ENCODE measurements at places on chromosomes 12 and 14. TPM values are rescaled to one million over a fixed set of nuclear protein-coding genes. Genes with fewer than 3 reads are reported as not detected.
A peak's percentile ranks its signal among the peaks of the same experiment; 100 is the strongest.

- DNase-seq: peak; percentile 20
Measured at GRCh38 chr14:75399843-75400775, 27.7 kb upstream of the JDP2 start.

GRCh38 chr14:102279688-102280348, 25.1 kb downstream of the MOK start:
- peak; percentile 54 for DNase-seq

- no peak for DNase-seq
Measured at GRCh38 chr12:66900616-66901015, 221.7 kb upstream of the GRIP1 start.

DNA sequence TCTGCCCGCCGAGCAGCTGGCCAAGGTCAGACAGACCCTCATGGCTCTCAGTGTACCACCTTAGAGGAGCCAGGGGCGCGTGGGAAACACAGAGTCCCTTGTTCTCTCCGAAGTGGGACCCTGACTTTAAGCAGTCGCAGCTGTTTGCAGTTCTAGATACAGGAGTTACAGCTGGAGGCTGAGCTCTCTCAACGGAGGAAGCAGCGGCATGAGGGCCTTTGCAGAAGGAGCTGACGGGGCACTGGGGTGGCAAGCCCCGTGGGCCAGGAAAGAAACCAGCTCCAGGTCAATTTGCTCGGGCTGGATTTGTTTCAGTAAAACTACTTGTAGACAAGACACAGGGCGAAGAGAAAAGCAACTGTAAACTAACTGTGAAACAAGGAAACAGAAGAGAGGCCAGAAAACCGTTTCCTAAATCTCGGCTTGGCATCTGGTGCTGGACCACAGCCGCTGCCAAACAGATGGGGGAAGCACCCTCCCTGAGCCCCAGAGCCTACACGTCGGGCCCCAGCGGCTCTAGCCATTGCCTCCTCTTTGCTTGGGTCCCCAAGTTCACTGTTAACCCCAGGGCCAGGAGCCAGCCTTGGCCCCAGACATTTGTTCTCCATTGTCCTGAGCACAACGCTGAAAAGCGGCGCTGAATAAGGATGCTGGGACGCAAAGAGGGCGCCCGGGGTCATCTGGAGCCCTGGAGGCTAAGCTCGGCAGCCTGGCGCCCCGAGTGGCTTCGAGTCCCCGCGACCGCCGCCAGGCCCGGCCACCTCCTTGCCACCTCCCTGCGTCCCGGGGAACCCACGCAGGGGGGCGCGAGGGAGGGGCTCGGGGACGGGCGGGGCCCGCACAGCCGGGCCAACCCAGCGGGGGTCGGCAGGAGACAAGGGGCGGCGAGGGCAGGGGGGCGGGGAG, 914 bp upstream of the PACS2 start:
- no peak for DNase-seq

GRCh38 chr14:33879684-33880286, 71.1 kb downstream of the EGLN3 start:
- no peak for DNase-seq

DNA sequence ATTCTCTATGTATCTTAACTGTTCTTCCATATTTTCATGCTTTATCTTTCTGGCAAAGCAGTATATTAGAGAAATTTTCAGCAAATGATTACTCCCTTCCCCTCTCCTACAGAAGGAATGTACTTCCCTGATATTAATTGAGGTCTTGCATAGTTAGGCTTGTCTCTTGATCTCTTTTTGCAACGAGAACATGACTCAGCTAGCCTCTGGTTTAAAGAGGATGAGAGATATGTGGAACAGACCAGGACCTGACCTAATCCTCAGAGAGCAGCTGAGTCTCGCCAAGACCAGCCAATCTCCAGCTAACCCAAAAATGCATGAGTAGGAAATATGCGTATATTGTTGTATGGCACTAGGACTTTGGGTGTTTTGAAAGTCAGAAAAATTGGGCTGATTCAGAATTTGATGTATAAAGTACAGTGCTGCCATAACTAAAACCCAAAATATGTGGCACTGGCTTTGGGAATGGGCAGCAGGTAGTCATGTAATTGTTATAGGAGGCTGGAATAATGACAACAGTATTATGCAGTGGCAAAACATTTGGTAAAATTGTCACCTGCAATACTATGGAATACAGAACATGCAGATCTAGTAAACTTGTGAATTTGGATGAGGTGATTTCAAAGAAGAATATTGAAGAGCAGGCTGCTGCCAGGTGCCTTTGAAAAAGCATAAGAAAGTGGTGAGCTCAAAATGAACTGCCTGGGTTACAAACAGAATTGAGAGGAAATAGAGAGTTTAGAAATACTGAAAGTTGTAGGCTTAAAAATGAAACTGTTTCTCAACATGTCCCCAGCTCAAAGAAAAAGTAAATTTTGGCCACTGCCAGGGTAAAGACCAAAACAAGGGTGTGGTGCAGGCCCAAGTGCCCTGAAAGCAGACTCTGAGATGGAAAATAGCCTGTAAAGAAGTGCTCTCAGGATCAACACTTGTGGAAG, 9.3 kb upstream of the USP15 start:
- DNase-seq: no peak

DNA sequence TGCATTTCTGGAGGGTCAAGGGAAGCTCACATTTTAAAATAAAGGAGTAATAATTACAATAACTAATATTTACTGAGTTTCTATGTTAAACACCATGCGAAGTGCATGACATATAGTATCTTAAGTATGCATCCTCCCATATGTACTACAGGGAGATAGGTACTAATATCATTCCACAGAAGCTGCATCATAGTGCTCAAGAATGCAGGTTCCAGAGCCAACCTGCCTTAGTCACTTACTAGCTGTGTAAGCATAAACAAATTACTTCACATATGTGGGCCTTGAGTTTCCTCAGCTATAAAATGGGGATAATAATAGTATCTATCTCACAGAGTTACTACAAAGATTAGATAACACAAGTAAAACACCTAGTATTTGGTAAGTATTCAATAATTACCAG, 18.3 kb downstream of the ARMH4 start:
- DNase-seq: no peak

GRCh38 chr14:104510216-104510615, 69.3 kb upstream of the C14orf180 start:
- DNase-seq: no peak

- no peak for DNase-seq
Measured at GRCh38 chr14:22764382-22764781, 2.1 kb upstream of the OXA1L start.

- no peak for DNase-seq
Measured at GRCh38 chr12:2355198-2355597, 302.4 kb downstream of the CACNA1C start.

DNA sequence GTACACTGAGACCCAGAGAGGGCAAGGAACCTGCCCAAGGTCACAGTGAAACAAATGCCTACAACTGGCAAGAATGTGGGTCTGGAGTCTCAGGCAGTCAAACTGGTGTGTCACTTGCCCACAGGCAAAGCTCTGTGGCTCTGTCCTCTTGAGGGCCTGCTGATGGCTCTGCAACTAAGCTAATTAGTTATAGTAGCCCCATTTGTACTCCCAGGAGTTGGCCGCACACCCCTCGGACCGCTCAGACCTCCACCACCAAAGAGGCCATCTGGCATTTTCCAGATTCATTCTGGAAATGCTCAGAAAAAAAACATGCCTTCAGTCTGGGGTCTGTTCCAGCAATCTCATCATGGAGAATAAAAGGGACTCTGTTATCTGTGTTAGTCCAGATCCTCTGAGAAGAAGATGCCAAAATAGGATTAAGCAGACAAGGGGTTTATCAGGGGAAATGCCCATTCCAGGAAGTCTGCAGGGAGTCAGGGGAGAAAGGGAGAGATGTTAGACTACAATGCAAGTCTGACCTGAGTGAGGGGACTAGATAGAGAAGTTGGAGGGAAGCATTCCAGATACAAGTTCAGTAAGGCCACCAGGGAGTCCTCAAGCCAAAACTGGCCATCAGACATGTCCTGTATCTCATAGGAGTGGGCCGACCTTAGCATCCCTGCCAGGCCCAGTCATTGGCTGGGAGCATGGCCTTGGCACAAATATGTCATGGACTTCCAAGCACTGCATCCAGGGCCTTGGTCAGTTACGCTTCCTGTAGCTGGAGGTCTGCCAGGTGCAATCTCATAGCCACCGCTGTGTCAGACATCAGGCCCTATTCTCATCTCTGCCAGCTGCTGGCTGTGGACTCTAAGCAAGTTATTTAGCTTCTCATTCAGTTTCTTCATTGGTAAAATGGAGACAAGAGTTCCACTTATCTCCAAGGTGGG, 15.4 kb upstream of the OAS1 start:
- DNase-seq: no peak

DNA sequence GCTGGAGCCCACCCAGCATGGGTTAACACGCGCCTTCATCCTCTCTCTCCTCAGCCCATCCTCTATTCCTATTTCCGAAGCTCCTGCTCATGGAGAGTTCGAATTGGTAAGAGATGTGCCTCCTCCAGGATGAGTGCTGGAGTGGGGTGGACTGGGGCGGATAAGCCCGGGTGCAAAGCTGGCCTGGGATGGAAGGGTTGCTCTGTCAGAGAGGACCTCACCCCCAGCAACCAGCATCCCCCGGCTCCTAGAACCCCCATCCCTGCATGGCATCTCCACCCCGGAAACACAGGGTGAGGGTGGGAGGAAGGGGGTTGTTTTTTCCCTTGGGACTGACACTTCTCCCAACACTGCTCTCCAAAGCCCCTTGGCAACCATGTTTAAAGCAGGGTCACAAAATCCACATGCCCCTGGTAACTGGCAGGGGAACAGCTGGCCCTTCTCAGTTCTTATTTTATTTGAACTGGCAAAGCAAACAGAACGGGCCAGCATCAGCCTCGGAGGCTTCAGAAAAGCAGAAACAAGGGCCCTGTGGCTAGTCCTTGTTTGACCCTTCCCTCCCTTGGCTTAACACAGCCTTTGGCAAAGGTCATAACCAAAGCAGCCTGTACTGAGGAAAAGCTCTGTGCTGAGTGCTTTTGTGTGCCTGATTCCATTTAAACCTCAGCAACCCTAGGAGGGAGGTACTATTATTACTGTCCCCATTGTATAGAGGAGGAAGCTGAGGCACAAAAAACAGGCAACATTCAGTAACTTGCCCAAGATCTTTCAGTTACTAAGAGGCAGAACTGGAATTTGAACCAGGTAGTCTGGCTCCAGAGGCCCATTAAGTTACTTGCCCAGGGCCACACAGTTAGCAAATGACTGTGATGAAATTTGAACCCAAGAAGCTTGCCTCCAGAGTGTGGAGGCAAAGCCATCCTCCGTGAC, 4.2 kb downstream of the GSTZ1 start:
- no peak for DNase-seq

DNA sequence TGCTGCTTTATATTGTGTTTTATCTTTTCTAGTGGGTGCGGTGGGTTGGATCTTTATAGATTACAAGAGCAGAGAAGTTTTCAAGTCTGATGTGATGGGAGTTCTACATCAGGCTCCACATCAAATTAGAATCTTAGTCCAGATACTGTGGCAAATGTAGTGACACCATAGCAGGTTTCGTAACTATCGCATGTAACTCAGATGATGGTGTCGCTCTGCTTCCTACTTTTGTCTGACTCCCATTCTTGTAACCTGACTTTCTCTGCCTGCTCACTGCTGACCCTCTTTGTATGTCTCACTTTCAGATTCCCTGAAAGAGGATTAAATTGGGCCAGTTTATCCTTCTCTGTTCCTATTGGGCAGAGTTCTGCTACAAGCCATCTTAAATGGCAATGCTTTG, 22.8 kb upstream of the FBXO34 start:
- DNase-seq: no peak

DNA sequence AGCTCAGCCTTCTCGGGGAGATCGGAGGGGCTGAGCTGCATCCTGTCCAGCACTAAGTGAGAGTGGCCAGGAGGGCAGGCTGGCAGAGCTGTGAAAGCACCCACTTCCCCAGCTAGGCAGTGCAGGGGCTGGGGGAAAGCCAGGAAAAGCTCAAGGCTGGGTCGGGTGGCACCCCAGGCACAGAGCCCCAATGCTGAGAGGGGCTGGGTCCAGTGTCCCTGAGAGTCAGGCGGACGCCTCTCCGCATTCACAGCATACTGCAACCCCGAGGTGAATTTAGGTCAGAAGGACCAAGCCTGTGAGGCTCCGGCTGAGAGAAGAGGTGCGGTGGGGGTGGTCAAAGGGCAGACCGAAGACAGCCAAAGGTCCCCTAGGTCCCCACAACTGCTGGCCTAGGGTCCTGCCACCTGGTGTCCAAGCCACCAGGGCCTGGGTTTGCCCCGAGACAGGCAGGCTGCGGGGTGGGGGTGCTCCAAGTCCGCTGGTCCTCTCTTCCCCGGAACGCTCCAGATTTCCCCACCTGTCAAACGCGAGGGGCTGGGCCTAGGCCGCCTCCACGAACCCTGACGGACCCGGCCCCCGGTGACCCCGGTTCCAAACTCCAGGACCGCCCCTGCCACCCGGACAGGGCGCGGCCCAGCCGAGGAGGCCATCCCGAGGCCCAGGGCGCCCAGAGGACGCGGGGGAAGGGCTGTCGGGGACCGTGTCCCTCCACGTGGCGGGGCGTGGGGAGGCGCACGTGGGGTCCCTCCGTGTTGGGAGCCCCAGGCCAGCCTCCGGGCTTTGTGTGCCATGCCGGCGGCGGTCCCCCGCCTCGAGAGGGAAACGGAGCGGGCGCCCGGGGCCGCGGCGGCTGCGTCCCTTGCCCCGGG, 527 bp downstream of the CAMKK2 start:
- peak; percentile 30 for DNase-seq

DNA sequence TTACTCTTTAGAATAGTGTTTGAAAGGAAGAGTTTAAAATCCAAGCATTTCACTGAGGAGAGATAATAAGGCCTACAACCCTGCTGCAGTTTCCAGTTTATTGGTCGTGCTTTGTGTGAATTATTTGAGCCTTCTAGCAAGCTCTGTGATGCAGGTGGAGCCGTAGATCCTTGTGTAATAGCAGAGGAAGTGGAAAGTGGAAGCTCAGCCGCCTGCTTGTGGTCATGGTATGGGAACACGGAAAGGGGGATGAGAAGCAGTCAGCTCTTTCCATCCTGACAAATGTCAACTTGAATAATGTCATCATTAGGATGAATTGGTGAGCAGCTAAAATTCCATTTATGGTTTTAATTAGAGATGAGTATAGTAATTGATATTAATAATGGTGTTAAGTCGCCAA, 29.1 kb downstream of the SYNE2 start:
- DNase-seq: no peak

Gene A2ML1
- not detected for total RNA-seq

Gene ABCD2
- 4.8 TPM for total RNA-seq

Gene KLRC2
- total RNA-seq: not detected

Gene TAS2R7
- not detected for total RNA-seq

Gene SPIC
- not detected for total RNA-seq

Gene CPM
- 14.7 TPM for total RNA-seq

Gene OAS1
- total RNA-seq: 49.1 TPM

Gene GPR135
- total RNA-seq: 0.51 TPM
